ENCODE measurements at places on chromosomes 2 and 18.

DNA sequence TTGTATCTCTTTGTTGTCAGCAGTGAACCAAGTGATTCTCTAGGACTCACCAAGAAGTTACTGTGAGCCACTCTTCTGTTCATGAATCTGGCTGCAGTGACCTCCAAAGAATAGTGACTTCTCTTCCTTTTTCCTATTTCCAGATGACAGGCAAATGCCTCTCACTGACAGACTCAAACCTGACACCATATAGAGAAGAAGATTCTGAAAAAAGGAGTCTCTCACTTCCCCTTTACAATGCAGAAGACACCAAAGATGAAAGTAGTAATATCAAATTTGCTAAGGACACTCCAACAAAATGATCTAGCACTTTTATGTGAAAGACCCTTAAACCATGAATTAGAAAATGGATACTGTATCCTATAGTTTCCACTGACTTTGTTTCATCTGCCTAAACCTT is 44.4 kb upstream of the SETBP1 start:
- DNase-seq: no peak

DNA sequence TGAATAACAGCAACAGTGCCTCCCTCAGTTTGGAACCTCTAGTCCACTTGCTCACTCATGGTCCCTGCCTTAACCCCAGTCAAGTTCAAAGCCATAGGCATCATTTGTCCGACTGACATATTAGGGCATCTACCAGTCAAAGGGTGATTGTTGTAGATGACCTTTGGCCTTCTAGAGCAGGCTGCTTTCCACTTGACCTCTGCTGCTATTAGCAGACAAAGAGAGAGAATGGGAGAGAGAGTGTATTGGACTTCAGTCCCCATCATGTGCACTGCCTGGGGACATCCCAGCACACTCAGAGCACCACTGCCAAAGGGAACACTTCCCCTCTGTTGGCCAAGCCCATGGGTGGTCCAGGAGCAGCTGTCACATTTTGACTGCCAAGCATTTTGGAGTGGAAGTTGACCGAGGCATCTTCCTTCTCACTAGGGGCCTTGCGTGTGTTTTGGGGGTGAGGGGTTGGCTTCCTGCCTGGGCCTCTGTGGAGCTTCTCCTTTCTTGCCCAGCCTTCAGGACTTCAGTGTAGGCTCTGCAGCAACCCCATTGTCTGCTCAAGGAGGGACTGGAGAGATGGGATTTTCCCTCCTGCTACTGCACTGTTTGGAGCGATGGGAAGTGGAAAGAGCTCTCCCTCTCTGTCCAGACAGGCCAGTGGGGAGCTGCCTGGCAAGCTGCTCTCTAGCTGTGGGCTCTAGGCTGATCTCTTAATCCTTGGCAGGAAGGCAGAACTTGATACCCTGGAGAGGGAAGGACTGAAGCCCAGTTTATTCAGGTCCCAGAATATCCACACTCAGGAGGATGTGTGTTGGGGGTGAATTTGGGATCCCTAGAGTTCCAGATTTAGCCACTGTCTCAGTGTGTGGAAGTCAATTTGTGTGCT is 68.1 kb downstream of the TMEM247 start:
- DNase-seq: no peak

DNA sequence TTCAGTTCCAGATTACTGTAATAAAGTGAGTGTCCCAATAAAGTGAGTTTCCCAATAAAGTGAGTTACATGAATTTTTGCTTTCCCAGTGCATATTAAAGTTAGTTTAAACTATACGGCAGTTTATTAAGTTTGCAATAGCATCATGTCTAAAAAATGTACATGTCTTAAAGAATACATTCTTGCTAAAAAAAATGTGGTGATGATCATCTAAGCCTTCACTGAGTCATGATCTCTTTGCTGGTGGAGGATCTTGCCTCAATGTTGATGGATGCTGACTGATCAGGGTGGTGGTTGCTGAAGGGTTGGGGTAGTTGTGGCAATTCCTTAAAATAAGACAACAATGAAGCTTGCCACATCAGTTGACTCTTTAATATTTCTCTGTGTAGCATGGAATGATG is 664.2 kb downstream of the TDRD15 start:
- DNase-seq: no peak

DNA sequence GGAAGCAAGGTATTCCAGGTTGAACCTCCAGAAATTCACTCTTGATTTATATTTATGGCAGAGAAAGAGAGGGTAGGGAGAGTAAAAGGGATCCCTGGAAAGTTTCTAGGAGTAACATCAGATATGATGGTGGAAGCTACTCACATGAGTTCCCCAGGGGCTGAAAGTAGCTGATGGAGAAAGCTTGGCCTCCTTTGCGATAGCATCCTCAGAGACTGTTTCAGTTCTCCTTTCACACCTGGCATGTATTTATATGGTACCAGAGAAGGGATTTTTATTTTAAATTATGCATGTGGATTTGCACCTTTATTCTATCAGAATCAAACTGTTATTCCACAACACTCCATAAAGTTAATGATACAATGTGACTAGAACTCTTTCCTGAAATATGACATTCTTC is 126.3 kb upstream of the OSR1 start:
- no peak for DNase-seq

DNA sequence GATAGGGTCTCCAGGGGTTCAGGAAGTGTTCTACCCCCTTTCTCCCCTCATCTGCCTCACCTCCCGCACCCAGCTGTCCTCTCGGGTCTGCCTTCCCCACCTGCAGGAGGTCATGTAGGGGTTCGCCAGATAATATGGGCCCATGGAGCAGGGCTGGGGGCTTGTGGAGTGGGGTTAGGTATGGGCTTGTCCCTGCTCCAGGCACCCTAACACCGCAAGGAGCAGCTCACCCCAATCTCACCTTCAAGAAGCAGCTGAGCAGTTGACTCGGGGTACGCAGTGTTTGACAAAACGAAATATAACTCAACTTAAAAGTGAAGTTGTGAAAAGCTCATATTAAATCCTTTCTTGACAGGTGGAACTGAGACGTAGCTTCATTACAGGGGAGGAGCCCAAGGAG is 99.6 kb downstream of the CTIF start:
- DNase-seq: no peak

DNA sequence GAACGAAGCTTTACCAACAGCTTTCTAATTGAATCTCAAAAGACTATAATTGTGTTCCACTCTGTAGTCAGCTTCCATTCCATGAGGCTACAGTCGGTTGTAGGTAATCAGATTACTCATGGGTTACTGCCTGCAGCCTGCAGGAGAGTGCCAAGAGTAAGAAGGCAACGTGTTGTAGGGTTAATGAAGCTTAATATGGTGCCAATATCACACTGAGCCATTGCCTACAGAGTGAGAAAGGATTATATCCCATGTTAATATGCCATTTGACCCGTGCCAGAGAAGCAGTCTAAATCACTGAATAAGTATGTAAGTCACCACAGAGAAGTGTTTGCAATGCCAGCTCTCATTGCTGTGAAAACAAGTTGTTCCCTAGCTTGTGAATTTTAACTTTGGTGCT is 734.5 kb upstream of the ACVR2A start:
- DNase-seq: no peak

GRCh38 chr2:188522517-188522916 is 230.8 kb downstream of the GULP1 start:
- DNase-seq: no peak

DNA sequence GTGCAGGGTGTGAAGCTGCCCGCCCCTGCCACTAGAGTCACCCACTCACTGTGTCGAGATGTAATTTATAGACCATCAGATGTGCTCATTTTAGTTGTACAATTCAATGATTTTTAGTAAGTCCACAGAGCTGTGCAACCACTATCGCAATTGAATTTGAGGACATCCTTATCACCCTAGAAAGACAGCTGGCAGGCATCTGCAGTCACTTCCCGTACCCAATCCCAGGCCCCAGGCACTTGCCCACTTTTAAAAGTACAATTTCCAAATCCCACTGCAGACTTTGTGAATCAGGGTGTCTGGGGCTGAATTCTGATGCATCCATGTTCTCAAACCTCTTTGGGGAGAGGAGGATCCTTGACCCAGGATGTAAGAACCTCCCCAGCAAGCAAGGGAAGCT is 521.3 kb upstream of the SALL3 start:
- DNase-seq: no peak

GRCh38 chr2:132374551-132374950 is 42.1 kb upstream of the GPR39 start:
- DNase-seq: no peak

GRCh38 chr2:26769089-26769761 is 5.1 kb downstream of the SLC35F6 start:
- DNase-seq: no peak

DNA sequence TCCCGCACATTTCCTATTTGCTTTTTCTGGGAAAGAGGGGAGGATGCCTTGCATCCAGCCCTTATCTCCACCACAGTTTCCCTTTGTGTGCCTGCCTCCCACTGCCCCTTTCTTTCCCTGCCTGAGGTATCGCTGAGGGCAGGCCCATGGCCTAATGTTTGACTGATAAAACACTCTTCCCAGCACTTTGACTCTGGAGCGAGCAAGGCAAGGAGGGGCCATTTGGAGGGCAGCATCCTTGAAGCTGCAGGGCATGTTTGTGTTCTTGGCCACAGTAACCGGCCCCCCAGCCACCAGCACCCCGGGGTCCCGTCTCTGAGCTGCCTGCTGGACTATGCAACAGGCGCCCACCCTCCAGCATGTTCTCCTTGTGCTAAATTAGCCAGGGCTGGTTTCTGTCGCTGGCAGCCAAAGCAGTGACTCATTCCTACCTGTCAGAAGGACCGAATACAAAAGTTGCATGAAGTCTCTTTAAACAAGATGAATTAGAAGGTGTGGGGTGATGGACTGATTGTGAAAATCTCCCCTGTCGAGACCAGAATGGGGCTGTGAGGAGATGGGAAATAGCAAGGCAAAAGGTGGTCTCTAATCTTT is 50.7 kb downstream of the BCL2L11 start:
- no peak for DNase-seq

DNA sequence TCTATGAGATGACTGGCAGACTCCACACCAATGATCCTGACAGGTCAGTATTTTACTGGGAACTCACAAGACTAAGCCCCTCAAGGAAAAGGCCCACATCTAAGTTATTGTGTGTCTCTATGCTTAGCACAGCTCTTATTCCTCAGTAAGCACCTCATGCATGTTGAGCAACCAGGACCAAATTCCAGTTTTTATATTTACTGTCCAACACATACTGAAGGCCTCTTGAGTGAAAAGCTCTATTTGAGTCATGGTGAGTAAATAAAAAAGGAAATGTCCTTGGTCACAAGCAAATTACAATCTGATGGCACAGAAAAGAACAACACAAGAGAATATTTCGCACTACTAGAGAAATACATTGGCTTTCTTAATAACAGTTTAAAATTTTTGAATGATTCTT is 87.9 kb upstream of the ETAA1 start:
- no peak for DNase-seq

DNA sequence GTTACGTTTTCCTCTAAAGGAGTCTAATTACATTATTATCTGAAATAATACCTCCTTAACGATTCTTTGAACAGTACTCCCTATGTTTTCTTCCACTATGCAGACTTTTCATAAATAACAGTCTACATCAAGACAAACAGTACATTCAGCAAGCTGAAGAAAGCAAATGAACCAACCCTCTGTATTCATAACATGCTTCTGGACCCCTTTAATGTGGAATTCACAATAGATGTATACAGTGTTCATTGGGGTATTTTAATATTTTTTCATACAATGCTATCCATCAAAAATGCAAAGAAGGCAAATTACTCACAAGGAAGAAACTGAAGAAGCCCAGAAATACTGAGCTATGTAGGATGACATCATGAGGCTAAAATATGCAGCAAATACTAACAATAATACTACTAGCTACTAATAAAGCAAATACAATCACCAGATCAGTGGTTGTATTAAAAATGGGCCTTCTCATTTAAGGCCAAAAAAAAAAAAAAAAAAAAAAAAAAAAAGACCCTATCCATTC is 408.6 kb downstream of the MTX2 start:
- no peak for DNase-seq

GRCh38 chr2:72386288-72386687 is 238.6 kb upstream of the CYP26B1 start:
- DNase-seq: no peak

DNA sequence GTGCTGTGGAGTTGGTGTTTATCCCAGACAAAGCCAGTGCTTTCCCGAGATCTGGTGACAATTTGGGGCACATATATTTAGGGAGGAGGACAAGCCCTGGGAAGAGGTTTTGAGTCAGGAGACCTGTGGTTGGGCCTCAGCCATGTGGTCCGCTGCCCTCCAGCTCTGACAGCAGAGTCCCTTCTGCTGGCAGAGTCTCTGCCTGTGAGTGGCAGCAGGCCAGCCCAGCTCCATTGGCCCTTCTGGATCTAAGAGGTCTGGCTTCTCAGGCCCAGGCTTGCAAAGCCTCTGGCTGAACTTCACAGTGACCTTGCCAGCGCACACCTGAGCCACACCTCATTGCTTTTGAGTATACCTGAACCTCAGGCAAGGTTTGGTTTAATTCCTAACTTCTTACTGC is 115.3 kb downstream of the BCL2L11 start:
- no peak for DNase-seq

DNA sequence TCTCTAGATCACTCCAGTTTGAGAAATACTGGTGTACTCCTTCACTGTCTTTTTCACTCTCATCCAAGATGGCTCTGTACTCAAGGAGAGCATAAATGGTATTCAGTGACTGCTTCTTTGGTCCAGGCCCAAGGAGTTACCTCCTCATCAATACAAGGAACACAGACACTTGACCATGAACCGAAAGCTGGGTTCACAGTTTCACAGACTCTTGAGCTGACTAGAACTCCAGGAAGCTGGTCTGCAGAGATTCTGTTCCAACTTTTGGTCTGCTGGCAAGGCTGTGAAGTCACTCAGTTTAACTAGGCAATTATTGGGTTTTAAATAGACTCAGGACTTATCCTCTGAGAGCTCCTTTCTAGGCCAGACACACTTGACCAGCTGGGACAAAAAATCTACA is 7.4 kb upstream of the IGFBP5 start:
- no peak for DNase-seq

- DNase-seq: peak; percentile 24
Measured at GRCh38 chr18:2656237-2656980, 883 bp downstream of the SMCHD1 start.

DNA sequence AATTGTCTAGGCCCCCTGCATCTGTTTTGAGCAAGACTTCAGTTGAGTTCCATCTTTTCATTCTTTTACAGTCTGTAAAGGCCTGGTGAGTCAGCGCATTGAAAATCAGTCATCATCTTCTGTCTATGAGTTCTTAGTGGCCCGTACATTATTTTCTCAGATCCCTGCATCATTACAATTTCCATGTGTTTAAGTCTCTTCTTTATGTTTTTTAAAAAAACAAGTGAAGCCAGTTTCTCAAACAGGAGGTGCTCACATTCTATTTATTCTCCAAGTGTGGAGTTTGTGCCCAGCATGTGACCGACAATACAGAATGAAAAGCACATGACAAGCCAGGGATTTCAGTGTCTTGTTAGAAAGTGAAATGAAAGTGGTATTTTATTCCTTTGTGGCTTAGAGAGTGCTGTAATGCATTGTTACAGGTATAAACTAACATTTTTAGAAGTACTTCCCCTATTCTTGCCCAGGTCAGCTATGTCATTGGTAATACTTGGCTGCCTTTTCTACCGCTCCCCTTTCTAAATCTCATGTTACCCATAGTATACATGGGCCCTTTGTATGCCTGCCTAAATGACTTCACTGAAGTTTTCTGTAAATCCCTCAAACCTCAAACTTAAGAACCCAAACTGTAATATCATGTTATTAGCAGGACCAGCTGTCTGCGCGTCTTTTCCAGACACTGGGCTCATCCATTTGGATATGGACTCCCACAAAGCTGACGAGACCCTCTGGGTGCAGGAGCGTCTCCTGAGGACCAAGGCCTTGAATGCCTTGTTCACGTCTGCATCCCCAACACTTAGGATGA is 67.6 kb downstream of the FEZ2 start:
- no peak for DNase-seq

GRCh38 chr2:189465076-189465475 is 23.8 kb downstream of the WDR75 start:
- DNase-seq: no peak
